ENCODE measurements at places on chromosomes 4 and X. TPM values are rescaled to one million over a fixed set of nuclear protein-coding genes. Genes with fewer than 3 reads are reported as not detected.

The PPEF2 gene
- not detected for total RNA-seq

The ARX gene
- not detected for total RNA-seq

The RAB33A gene
- 2.6 TPM for total RNA-seq

The FGFBP1 gene
- total RNA-seq, result not detected

The ATOH1 gene
- total RNA-seq, result not detected

The SMAD1 gene
- 62.8 TPM for total RNA-seq

The PF4V1 gene
- total RNA-seq, result not detected

The DCHS2 gene
- total RNA-seq, result 2.8 TPM
